ENCODE measurements at places on chromosomes 5 and 9.

DNA sequence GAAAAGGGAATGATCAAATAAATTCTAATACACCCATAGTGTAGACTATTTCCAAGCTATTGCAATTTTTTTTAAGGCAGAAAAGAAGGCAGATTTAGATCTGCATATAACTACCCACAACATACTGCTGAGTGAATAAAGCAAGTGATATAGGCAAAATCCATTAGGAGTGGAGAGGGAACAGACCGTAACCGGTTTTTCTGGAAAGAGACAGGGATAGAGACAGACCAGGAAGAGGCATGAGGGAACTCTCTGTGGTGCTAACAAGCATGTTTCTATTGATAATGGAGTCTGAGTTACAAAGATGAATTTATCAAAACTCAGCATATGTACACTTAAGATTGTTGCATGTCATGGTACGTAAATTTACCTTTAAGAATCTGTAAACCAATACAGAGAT lies 14.5 kb downstream of the ZDHHC21 start:
- no peak for DNase-seq

- DNase-seq: no peak
These were observed 422.6 kb downstream of the EFNA5 start for GRCh38 chr5:107248066-107248695.

DNA sequence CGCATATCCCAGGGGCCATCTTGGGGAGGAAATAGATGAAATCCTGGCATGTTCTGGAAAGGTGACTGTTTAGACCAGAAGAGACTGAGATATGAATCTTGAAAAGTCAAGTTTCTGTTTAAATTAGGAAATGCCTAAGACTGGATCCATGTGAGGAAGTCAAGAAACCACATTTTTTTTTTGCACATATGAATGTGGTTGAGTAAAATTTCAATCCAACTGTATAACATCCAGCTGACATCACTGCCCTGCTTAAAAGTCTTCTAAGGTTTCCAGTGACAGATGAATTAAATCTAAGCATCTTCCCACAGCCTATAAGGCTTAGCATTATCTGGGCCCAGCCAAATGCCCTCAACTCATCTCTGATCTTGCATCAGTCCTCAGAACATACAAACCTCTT lies 47.7 kb upstream of the TCERG1 start:
- no peak for DNase-seq

DNA sequence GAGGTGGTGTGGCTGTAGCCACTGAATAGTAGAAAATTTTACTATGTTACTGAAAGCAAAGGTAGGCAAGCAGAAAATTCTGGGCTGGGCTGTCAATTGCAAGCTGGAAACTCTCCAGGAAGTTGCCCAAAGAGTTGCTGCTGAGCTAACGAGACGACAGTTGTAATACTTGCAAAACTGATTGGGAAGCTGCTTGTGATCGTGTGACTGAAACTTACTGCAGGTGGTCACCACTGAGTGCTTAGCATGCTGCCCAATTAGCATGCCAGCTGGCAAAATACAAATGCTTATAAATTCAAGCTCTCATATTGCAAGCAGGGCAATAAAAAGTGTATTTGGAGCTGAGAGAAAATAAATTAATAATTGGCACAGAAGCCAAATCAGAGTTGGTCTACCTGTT lies 758.5 kb upstream of the EDIL3 start:
- DNase-seq: no peak

DNA sequence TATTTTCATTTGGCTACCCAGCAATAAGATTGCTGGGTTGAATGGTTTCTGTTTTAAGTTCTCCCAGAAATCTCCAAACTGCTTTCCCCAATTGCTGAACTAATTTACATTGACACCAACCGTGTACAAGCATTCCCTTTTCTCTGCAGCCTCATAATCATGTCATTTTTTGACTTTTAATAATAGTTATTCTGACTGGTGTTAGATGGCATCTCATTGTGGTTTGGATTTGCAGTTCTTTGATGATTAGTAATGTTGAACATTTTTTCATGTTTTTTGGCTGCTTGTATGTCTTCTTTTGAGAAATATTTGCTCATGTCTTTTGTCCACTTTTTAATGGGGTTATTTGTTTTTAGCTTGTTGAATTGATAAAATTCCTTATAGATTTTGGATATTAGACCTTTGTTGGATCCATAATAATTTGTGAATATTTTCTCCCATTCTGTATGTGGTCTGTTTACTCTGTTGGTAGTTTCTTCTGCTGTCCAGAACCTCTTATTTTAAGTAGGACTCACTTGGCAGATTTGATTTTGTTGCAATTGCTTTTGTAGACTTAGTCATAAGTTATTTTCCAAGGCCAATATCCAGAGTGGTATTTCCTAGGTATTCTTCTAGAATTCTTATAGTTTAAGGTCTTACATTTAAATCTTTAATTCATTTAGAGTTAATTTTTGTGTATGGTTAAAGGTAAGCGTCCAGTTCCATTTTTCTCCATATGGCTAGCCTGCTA lies 793.7 kb downstream of the BRINP1 start:
- no peak for DNase-seq

DNA sequence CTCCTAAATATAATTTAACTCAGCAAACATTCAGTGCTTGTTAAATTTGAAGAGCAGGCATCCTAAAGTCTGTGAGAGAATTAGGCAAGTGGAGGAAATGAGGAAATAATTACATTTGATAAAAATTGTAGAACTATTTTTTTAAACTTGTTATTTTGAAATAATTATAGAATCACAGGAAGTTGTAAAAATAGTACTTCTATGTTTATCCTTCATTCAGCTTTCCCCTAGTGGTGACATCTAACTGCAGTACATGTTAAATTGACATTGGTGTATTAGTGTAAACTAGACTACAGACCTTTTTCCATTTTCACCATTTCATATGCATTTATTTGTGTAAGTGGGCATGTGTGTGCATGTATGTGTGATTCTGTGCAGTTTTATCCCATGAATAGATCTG lies 51.6 kb downstream of the F2RL2 start:
- DNase-seq: no peak
